ENCODE measurements at places on chromosomes 3 and 15.

DNA sequence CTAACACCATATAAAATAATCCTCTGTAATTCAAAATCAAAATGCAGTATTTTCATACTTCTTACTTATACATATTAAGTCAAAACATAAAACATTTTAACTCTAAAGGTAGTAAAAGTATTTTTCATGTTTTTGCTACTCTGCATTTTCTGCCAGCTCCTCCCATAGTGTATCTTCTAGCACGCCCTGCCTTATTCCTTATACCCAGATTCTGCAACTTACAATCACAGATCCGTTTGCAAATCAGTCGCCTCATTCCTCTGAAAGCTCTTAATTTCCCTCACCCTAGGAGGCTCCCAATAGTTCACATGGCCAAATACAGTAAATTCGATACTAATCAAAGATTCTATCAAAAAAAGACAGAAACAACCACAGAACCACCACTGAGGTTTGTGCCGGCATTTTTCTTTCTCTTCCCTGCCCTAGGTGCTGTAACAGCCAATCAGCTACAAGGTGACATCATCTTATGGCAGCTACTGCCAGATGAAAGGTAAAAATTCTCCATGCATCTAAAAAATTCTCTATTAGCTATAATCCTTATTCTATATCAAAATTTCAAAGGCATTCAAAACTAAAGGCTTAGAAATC is 72.9 kb downstream of the CLASP2 start:
- no peak for DNase-seq

GRCh38 chr3:144480416-144480919 is 508.8 kb downstream of the DIPK2A start:
- DNase-seq: no peak

GRCh38 chr3:9864200-9864927 is 15.7 kb downstream of the CIDEC start:
- peak; percentile 51 for DNase-seq

DNA sequence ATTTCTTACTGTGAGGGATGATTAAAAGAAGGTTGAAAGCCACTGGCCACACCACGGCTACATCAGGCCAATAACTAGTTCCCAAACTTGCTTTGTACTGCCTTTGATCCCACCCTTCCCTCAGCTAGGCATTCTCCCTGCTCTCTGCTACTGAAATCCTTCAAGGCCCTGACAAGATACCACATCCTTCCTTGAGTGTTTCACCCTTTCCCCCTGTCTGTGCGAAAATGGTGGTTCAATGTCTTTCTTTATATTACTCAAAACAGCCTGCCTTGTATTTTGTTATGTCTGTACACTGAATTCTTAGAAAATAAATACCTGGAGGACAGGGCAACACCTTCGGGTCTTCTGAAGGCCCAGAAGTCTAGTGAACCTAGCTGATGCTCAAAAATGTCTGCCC is 932 bp upstream of the VPS8 start:
- DNase-seq: no peak

DNA sequence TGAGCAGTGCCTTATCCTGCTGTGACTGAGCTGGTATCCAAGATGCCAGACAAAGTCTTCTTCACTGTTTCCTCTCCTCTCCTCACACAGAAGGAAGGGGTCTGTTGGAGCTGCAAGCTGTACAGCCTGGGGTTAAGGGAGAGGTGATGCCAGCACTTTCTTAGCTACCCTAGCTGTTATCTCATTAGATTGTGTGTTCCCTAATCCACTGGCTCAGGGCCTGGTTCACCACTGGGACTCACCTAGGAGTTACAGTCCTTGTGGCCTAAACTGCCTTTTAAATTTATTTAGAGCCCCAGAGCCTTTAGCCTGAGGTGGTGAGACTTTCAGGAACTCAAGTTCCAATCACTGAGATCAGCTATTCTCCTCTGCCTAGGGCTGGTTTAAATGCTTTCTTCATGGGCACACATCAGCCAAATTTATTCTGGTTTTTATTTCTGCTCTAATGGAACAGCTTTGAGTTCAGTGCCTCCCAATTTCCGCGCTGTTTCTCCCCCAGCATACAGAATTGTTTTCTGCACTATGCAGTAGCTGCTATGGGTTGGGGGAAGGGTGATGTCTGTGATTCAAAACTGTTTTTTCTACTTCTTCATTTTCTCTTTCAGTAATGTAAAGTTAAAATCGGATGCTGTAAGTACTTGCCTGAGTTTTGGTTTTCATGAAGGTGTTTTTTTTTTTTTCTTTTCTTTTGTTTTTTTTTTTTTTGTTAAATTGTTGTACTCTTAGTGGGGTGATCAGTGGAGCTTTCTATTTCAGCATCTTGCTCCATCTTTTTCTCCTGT is 198.8 kb downstream of the DOCK3 start:
- DNase-seq: no peak

GRCh38 chr3:169387751-169388696 is 275.5 kb downstream of the MECOM start:
- DNase-seq: peak; percentile 66

GRCh38 chr3:41808152-41808551 is 153.8 kb downstream of the ULK4 start:
- DNase-seq: no peak

DNA sequence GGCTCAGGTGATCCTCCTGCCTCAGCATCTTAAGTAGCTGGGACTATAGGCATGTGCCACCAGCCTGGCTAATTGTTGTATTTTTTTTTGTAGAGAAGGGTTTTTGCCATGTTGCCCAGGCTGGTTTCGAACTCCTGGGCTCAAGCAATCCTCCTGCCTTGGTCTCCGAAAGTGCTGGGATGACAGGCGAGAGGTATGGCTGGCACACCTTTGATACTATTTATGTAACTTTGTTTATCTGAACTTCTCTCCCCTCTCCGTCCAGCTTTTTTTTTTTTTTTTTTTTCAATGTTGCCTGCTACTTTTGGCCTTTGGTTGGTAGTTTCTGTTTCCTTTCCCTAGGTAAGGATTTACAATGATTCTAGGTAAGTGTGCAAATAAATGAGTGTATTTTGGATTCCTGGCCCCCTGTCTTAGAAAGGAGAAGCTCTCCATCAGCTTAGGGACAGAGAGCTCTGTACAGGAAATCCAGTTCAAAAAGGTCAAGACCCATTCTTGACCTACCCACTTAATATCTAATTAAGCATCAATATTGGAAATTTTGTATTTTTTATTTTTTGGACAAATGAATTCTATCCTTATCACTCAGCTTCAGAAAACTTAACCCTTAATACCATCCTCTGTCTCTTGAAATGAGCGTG is 6.8 kb downstream of the ARL6IP5 start:
- no peak for DNase-seq

GRCh38 chr15:57932348-57932747 is 133.2 kb downstream of the ALDH1A2 start:
- DNase-seq: no peak

DNA sequence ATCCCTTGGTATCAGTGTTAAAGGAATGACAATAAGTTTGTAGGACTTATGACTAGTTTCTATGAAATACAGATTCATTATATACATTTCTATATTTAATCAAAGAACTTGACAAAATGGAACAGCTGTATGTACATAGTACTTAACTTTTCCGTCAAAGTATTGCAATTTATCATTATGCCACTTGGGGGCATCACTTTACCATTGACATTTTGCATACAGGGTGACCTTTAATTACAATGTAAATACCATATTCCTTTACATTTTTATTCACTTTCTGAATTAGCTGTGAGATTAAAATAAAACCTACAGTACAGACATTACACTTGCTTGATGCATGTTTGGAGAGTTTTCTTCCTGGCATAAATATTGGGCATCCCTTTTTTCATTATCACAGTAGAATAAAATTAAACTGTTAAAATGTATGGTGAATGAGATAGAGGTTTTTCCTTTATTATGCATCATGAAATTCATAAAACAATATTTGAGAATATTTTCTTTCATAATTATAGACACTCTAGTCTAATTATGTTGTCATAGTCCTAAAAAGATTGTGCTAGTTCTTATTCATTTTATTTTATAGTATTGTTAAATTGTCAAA is 6.9 kb downstream of the NEK11 start:
- no peak for DNase-seq

- DNase-seq: no peak
These were observed 39.3 kb upstream of the UTS2B start for GRCh38 chr3:191369616-191370010.

- DNase-seq: no peak
These were observed 58.0 kb upstream of the ATP2B2 start for GRCh38 chr3:10563396-10563795.

- DNase-seq: no peak
These were observed 49.1 kb downstream of the FMN1 start for GRCh38 chr15:33145447-33145846.

- DNase-seq: no peak
These were observed 96.0 kb upstream of the FAM174B start for GRCh38 chr15:92751528-92751927.

DNA sequence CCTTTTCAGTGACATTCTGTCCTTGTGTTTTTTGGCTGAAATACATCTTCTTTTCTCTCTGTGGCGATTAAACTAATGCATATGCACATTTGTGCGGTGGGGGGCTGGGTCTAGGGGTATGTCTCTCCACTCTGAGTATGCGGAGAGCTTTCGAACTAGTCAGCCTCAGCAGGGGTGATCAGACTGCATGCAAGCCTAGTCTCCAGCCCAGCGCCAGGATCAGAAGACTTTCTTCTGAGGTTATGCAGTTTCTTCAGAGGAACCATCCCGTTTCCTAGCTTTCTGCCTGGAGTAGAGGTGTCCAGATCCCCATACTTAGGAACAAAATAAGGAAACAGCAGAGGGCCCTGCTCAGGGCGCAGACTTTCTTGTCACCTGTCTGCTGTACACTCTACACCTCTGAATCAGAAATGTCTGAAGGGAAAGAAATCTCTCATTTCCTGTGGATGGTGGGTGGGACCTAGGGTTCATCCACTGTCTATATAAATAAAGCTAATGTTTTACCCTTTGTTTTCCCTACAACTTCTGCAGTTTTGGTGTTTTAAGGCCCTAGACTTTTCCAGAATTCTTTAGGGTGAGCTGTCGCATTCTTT is 230.4 kb downstream of the ABHD5 start:
- DNase-seq: no peak

DNA sequence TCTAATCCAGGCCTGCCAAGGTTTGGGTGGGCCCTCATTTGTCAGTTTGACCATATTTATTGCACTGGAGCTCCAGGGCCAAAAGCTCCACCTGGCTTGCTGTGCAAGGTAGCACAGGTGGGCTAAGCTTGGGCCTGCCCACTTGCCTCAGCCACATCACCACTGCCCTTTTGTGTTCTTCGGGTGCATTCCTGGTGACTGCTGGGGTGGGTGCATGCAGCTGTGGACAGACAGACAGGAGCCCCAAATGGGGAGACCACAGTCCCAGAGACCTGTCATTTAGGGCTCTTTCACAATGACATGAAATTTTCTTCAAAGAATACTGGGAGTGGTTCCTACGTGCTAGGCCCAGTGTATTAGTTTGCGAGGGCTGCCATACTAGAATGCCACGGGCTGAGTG is 2.7 kb downstream of the MESP2 start:
- peak; percentile 28 for DNase-seq

- no peak for DNase-seq
These were observed 1.9 kb downstream of the MEX3B start for GRCh38 chr15:82043796-82044372.

DNA sequence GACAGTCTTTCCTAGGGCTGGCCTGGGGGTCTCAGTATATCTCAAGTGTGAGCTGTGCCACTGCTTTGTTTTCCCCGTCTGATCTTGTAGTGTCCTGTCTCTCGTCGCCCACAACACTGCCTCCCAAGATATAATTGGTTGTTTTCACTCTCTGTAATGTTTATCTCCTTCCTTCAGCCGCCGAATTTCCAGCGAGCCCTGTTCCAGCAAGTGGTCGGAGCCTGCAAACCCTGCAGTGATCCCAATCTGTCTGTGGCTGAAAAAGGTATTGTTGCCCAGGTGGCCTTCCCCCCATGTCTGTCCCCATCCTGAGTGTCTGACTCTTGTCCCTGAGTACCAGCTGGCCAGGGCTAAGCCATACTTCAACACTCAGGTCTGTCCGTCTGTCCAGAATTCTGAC is 9.5 kb upstream of the MANF start:
- peak; percentile 22 for DNase-seq

DNA sequence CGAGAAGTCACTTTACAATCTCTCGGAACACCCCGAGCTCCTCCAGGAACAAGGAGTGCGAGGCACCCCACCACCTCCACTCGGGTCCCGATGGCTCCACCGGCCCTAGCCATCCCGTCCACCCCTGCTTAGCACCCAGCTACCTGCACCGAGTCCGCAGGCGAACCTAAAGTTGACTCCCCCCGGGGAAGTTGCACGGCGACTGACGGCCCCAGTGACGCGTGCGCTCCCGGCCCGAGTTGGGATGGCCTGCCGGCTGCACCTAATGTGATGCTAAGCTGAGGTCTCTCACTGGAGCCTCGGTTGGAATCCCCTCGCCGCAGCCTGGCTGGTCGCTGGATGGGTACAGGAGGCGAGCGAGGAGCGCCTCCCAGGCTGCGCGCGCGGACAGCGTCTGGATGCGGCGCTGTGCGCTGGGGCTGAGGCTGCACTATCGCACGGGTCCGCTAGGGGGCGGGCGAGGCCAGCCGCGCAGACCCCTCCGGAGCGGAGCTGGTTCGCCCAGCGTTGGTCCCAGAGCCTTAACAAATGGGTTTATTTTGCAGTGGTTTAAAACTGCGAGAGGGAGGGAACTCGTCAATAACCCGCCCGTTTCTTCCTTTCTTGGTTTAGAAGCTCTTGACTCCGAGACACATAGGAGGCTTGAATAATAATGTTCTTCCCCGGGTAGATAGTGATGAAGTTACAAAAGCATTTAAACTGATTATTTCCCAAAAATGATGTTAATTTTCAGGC is at the start of gene OXTR:
TSS of gene OXTR (minus strand) at position 526 of the 735 bp plus-strand sequence. CDS start 1,426 bp downstream, outside the sequence.
- peak; percentile 89 for DNase-seq

- DNase-seq: no peak
These were observed 163.3 kb upstream of the IL12A start for GRCh38 chr3:159825216-159825854.

- no peak for DNase-seq
These were observed 56.2 kb downstream of the NBEAL2 start for GRCh38 chr3:47035645-47036044.

DNA sequence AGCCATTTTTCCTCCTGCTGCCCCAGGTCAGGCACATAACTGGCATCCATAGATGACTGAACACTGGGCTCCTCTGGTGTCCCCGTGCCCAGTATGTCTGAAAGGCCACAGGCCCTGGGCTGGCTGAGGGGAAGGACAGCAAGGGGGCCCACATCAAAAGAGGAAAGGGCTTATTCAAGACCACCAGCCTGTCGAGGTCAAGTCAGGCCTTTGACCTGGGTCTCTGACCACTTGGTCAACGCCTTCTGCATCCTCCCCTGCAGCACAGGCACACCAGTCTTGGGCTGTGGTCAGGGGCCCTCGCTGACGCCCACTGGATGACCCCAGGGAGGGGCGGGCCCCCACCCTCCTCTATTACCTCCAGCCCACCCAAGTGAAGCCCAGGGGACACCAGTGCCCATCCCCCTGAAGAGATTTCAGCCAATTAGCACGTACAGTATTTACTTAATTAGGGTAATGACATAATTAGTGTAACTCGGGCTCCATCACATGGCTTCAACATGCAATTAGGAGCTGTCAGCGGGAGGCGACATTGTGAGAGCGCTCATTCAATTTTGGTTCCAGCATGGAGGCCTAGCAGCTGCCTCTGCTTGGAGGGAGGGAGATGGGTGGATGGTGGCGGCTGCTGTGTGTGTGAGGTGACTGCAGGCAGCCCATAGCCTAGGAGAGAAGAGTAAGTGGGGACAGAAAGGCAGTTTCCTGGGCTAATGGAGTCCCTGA is 13.5 kb upstream of the DNAH1 start:
- no peak for DNase-seq

Data from spleen (tissue), 13 donors.